ENCODE measurements at places on chromosomes 16 and 17.

DNA sequence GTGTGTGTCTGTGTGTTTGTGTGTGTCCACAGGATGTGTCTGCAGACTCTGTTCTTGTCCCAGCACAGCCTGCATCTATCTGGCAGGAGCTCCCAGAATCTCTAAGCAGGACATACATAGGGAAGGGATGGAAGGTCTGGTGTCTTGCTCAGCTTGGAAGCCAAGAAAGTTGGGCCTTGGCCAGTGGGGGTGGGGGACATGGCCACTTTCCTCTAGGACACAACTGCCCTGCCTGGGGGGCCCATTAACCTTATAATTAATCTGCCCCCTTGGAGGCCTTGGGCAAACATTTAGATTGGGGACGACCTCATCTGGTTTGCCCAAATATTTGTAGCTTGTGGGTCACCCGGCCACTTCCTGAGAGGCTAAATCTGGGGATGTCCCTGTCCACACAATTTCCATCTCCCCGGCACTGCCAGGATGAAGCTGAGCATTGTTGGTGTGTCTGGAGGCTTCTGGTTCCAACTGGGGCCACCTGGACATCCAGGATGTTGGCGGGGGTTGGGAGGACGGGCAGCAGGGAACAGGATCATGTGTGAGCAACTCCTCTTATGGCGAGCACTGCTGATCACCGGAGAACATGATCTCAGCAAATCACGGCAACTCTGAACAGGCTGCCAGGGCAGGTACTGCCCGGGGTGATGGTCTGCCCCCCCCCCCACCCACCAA, 17.2 kb upstream of the FOXF1 start:
- DNase-seq = no peak

DNA sequence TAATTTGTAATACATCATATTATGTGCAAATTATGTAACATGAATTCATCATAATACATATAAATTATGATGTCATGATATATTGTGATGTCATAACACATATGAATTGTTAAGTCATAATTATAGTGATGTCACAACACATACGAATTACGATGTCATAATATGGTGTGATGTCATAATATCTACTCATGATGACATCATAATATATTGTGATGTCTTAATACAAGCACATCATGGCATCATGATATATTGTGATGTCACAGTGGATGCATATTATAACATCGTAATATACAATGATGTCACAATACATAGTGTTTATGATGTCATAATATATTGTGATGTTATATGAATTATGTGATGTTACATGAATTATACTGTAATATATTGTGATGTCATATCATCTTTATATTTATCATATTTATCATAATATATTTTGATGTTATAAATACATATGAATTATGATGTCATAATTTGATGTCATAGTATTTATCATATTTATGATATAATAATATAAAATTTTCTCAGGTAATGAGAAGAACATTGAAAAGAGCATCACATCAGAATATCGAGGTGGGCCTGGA, 1793.0 kb downstream of the TP53TG3F start:
- no peak for DNase-seq

DNA sequence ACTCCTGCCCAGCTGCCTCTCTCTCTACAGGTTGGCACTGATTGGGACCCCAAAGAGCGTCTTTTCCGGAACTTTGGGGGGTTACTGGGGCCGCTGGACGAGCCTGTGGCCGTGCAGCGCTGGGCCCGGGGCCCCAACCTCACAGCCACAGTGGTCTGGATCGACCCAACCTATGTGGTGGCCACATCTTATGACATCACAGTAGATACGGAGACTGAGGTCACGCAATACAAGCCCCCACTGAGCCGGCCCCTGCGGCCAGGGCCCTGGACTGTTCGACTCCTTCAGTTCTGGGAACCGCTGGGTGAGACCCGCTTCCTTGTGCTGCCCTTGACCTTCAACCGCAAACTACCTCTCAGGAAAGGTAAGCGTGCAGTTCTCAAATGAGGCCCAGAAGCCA, 12.3 kb downstream of the XYLT2 start:
- no peak for DNase-seq

DNA sequence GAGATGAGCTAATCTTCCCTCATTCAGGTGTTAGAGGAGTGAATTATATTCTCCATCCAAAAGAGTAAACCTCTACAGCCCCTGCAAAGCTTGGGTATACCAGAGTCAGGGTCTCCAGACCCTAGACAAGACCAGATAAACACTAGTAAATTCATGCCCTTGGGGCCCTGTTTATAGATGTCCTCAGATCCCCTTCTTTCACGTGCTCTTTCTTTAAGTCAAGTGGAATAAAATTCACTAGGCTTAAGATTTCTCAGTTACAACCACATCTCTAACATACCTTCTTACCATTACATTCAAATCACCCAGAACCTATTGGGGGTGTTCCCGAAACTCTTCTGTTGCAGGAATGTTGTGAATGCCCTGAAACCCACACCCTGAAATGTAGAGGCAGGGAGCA, 2.2 kb upstream of the C17orf58 start:
- no peak for DNase-seq

GRCh38 chr17:49201481-49201927, 8.9 kb downstream of the GNGT2 start:
- DNase-seq = no peak

GRCh38 chr16:85473909-85474620, 139.1 kb upstream of the GSE1 start:
- DNase-seq = no peak

GRCh38 chr17:78184868-78185267, 2.0 kb downstream of the TK1 start:
- DNase-seq = no peak

- DNase-seq = no peak
Observed at GRCh38 chr17:6462692-6463091, 18.4 kb downstream of the PIMREG start.

DNA sequence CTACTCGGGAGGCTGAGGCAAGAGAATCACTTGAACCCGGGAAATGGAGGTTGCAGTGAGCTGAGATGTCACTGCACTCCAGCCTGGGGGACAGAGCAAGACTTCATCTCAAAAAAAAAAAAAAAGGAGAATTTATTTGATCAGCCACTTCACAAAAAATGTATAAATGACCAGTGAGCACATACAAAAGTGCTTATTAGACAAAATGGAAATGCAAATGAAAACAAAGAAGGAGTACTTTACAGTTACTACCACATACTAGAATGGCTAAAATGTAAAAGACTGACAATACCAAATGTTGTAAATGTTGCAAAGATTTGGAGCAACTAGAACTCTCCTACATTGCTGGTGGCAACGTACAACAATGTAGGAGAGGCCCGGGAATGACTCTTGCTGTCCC, 241.8 kb upstream of the SOX9 start:
- no peak for DNase-seq

DNA sequence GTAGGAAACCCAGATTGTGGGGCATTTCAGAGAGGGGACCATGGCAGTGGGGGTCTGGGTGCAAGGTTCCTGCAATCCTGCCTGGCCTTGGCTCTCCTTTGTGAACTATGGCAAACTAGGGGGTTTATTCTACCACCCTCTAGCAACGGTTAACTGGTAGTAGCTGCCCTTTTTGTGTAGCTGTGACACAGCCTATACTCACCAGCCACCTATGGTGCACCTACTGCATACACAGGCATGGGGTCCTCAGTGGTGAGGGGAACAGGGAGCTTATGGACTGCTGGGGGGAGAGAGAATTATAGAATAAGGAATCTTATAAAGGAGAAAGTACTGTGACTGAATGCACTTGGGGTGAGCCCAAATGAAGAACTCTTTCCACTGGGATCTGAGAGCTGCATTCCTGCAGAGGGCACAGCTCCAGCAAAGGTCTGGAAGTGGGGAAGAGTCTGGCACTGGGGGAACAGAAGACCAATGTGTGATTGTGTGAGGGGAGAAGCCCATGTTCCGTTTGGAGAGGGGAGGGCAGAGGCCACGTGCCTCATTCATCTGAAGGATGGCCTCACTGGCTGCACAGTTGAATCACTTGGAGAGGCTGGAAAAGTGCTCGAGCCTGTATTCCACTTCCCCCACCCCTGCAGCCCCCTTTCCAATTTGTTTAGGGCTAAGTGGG, 2.1 kb downstream of the MT1X start:
- DNase-seq = no peak

- peak; percentile 90 for DNase-seq
Observed at GRCh38 chr17:80931421-80932265, 60.0 kb upstream of the CHMP6 start.

DNA sequence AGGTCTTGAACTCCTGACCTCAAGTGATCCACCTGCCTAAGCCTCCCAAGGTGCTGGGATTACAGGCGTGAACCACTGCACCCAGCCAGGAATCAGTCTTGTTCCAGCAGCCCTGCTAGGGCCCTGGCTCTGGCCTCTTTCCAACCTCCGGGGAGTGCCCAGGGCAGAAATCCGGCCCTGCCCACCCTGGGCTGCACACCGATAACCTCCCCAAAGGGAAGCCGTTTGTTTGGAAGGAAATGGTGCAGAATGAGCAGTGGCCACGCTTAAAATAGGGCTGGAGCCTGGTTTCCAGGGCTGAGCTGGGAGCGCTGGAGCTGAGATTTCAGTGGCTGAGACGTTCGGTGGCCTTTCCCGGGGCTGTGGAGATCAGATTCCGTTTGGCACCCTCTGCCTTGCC, 17.8 kb upstream of the EMP2 start:
- no peak for DNase-seq

DNA sequence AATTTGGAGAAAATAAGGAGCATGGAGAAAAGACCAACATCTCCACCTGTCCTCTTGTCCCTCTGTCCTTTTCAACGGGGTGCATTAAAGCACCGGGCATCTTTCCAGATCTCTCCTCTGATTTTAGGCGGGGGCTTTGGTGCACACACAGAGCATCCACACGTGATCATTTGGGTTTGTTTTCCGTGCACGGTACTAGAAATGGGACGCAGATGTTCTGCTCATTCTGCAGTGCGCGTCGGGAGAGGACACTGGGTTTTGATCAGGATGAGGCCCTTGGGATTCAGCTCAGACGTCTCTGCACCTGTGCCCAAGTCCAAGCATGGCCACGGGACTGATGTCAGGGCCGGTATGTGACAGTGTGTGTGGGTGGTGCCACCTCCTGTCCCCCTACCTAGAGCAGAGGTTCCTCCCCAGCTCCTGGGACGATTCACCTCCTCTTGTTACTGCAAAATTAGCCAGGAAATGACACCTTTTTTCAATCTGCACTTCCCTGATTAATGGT, 31.9 kb downstream of the PDIA2 start:
- no peak for DNase-seq

DNA sequence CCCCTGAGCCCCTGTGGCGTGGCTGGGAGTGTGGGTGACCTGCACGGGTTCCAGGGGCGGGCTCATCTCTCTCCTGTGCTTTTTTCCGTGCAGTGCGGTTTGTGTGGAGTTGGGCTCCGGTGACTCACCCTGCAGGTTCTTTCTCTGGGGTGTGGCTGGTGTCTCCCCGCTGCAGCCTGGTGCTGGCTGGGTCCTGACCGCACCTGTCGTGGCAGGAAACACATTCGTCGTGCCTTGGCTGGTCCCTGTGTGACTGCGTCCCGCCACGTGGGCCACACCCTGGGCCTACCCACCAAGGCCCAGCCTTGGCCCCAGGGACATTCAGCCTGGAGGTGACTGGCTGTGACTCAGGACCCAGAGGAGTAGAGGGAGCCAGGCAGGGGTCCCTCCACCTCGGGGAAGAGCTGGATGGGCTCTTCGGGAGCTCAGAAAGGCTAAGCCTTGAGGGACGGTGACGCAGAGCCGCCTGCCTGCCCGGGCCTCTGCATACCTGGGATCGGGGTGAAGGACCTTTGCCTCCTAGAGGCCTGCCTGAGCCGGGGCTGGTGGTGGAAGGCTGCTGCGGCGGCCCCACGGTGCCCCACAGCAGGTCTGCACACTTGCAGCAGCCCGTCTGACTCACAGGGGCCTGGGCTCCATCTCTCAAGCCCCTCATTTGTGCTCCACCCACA, 7.8 kb downstream of the TRAF7 start:
- no peak for DNase-seq

- no peak for DNase-seq
Observed at GRCh38 chr16:87667443-87667842, 65.1 kb downstream of the JPH3 start.

GRCh38 chr17:60534010-60534555, 8.0 kb upstream of the APPBP2 start:
- DNase-seq = no peak

GRCh38 chr16:14057878-14058382, 13.2 kb upstream of the MRTFB start:
- no peak for DNase-seq

- no peak for DNase-seq
Observed at GRCh38 chr17:3002538-3003295, 60.7 kb downstream of the OR1D5 start.

- peak; percentile 86 for DNase-seq
Observed at GRCh38 chr17:8745586-8746500, 1.2 kb upstream of the CCDC42 start.

DNA sequence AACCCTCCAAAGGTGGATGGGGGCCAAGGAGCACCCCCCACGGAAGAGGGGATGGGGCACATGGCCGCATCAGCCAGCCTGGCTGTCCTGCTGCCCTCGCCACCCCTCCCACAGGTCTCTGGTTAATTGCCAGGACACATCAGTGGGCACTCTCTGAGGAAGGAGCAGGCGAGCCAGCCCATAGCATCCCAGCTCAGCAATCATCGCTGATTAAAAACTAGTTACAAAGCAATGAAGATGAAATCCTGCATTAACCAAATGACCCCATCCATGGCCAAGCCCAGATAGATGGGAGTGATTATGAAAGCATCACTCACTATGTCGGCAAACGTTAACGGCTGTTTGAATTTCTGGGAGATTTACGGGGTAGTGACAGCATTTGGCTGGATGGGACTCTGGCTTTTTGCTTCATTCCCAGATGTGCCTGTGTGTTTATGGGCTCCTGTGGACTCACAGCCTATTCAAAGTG, 45.3 kb downstream of the CCDC182 start:
- DNase-seq = no peak

GRCh38 chr16:85612801-85613603, at the start of gene GSE1:
Gene GSE1, plus strand, starts transcription at chr16:85613322. Its CDS starts 70 bp downstream, at chr16:85613392.
- DNase-seq = no peak

- no peak for DNase-seq
Observed at GRCh38 chr17:60792250-60792898, 114.7 kb downstream of the BCAS3 start.

DNA sequence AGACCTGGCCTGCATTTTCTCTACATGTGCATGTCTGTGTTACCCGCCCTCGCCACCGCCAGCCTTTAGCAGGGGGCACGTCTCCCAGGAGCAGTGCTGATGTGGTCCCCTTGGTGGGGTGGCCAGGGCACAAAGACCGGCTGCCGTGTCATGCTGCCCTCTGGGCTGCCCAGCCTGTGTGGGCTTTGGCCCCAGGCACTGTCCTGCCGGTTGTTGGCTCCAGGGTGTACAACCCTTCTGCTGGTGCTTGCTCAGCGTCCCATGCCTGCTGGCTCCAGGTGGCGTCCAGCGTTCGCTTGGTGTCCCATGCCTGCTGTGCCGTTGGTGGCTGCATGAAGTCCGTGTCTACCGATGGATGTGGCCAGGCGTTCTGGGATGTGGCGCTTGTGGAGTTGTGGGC, 4.1 kb downstream of the BAIAP2 start:
- no peak for DNase-seq

GRCh38 chr17:13476720-13477119, 125.0 kb downstream of the HS3ST3A1 start:
- DNase-seq = no peak

- DNase-seq = no peak
Observed at GRCh38 chr17:81218459-81218858, 4.3 kb downstream of the CEP131 start.

All from brain (organoid and tissue), 16 donors.